ENCODE measurements at places on chromosomes 7 and 10.

GRCh38 chr10:122657255-122657654 is 42.4 kb downstream of the C10orf120 start:
- no peak for DNase-seq

DNA sequence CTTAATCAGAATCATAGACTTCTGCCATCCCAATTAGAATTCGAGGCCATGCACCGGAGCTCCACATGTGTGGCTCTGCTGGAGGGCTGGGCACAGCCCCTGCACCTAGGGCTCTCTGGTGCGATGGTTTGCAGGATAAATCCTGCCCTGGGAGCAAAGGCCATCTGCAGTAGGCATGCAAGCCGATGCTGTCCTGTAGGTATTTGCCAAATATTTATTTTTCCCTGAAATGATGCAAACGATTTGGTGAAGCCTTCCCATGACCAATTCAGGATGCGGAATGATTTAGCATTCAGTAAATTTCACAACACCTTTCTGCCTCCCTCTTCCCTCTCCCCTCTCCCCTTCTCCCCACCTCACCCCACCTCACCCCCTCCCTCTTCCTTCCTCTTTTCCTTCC is 170.6 kb downstream of the EBF3 start:
- DNase-seq = no peak

DNA sequence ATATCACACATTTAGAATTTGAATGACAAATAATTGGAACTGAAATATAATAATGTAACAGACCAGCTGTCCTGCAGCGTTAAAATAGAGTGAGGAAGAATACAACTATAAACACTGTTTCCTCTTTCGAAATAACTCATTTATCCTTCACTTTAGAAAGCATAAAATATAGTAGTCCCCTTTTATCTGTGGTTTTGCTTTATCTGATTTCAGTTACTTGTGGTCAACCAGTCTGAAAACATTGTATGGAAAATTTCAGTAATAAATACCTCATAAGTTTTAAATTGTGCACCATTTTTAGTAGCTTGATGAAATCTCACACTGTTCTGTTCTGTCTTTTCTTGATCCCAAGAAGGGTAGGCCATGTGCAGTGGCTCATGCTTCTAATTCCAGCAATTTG is 31.7 kb downstream of the POLR1F start:
- DNase-seq = no peak

GRCh38 chr10:128950159-128950915 is 516.7 kb upstream of the MGMT start:
- DNase-seq = no peak

DNA sequence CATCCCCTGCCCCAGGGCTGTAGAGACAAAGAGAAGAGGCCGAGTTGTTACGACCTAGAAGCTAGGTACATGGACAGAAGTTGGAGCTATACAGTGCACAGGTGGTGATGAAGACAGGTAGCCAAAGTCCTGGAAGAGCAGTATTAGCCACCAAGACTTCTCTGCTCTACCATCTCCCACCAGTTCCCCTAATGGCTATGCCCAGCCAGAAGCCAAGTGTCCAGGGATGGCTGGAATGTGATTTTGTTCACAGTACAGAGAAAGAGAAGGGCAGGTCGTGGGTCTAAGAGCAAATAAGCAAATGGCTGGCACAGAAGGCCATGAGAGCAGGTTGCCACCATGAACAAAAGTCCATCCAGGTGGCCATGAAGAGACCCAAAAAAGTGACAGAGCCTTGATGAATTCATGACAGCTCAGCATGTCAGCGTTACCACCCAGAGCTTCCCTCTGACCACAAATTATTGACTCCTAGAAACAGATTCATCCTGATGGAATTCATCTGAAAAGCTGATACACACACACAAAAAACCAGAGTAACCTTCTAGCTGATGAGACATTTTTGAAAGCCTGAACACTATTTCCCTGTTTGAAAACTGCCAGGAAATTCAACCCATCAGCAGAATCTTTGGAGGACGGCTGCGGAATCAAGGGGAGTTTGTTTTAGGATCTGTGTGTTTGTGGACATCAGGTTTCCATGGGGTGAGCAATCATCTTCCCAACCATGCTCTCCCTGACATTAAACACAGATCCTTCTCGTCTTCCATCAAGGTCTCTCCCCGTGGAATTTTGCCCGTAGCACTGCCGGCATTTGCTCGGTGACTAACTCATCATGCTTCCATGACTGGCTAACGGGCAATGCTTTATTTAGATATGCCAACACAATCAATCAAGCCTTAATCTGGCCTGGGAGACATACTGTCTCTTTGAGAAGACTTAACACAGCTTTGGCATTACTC is 906.7 kb upstream of the AUTS2 start:
- DNase-seq = no peak

DNA sequence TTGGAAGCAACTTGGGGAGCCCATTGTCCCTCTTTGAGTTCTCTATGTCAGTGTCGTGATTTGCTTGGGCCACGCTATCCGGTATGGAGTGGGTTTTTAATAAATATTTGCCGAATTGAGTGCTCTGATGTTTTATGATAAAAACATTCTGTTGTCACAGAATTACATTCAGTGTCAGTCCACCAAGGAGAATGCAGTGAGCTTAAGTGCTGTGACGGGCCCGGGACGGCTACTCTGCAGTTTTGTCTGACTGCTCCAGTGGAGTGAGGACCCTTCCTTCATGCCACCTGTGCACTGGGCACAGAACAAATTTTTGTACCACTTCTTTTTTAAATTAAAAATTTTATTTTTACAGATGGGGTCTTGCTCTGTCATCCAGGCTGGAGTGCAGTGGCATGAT is 76.0 kb downstream of the CARD11 start:
- DNase-seq = no peak

DNA sequence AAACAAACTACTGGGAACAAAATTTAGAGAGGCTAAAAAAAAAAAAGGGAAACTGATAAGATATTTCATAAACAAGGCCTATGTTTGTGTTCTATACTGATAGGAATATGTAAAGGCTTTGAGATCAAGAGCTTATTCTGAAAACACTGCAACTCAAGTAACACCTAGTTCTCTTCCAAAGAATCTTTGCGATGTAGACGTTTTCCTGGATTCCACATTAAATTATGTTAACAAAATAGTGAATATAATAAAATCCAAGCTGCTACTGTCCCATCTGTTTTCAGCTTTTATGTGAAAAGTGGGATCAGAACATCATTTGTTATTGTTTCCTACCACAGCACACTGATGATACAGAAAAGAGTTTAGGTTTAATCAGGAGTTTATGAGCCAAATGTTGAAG is 53.0 kb upstream of the RNF148 start:
- no peak for DNase-seq

DNA sequence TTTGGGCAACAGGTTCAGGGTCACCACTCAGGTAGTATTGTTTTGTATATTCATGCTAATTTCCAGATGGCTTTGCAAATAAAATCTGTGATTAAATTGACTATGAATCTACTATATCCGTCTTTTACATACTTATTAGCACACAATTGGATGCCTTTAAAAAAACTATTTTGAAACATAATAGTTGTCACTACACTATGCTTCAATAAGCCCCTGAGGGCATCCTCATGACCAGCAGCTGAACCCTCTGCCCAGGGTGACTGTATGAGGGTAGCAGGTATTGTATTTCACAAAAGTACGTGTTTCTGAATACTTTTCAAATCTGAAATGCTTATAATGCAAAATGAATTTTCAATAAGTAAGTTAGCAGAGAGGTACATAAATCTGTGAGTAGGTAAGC is 97.3 kb downstream of the DNAH11 start:
- no peak for DNase-seq

GRCh38 chr7:47497367-47498096 is 84.4 kb downstream of the TNS3 start:
- DNase-seq = no peak

GRCh38 chr7:121366852-121367431 is 29.2 kb downstream of the FAM3C start:
- DNase-seq = peak; percentile 19

- no peak for DNase-seq
These were observed 51.4 kb downstream of the PCDH15 start for GRCh38 chr10:54749623-54750022.

- DNase-seq = no peak
These were observed 364.6 kb downstream of the CCSER2 start for GRCh38 chr10:84693006-84693405.

- DNase-seq = no peak
These were observed 108.5 kb downstream of the PTPRN2 start for GRCh38 chr7:158479021-158479663.

DNA sequence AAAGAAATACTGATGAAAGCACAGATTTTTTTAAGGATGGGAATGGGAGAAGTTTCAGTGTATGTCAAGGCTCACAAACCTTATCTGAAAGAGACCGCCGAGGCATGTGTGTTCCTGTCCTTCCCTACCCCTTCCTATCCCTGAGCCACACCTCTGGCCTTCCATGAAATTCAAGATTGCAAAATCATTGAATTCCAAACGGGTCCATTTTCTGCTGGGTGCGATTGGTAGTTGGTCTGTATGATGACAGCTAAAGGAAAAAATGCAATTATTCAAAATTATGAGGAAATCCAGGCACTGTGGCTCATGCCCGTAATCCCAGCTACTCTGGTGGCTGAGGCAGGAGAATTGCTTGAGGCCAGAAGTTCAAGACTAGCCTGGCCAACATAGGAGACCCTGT is 170.1 kb downstream of the ARHGAP12 start:
- DNase-seq = peak; percentile 45

- DNase-seq = no peak
These were observed 196.9 kb downstream of the GRID1 start for GRCh38 chr10:86169506-86170254.

DNA sequence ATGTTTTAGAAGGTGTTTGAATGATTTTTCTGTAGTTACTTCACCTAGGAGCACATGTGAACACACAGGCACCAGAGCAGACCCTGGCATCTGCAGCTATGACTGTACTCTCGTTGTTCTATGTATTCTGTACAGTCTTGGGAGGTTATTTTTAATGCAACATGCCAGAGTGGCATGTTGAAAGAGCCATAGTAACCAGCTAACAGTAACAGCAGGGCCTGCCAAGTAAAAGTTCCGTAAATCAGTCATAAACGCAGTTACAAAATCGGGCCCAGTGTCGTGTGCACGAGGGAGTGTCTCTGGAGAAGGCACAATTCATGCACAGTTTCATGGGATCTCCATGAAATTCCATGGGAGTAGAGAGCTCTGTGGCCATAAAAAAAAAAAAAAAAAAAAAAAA is 108.3 kb upstream of the CDK6 start:
- DNase-seq = no peak

DNA sequence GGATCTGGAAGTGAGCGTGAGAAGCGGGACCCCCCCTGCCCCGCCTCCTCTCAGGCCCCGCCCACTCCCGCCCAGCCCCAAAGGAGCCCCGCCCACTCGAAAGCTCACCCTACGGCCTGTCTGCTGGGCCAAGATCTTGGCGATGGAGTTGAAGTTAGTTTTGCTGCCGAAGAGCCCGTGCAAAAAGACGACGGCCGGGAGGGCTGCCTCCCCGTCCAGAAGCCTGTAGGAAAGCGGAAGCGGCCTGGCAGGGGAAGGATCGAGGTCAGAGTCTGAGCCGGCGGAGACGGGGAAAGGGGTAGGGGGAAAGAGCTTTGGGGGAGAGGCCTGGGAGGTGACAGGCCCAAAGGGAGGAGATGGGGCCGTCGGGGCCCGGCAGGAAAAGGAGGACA is 386 bp downstream of the ABHD11 start:
- DNase-seq = peak; percentile 87

GRCh38 chr10:8213735-8214134 is 159.2 kb downstream of the GATA3 start:
- DNase-seq = no peak

- DNase-seq = peak; percentile 52
These were observed 88.1 kb downstream of the SEPTIN14 start for GRCh38 chr7:55774327-55775050.

- no peak for DNase-seq
These were observed 99.8 kb downstream of the DYNC2I1 start for GRCh38 chr7:158955932-158956804.

DNA sequence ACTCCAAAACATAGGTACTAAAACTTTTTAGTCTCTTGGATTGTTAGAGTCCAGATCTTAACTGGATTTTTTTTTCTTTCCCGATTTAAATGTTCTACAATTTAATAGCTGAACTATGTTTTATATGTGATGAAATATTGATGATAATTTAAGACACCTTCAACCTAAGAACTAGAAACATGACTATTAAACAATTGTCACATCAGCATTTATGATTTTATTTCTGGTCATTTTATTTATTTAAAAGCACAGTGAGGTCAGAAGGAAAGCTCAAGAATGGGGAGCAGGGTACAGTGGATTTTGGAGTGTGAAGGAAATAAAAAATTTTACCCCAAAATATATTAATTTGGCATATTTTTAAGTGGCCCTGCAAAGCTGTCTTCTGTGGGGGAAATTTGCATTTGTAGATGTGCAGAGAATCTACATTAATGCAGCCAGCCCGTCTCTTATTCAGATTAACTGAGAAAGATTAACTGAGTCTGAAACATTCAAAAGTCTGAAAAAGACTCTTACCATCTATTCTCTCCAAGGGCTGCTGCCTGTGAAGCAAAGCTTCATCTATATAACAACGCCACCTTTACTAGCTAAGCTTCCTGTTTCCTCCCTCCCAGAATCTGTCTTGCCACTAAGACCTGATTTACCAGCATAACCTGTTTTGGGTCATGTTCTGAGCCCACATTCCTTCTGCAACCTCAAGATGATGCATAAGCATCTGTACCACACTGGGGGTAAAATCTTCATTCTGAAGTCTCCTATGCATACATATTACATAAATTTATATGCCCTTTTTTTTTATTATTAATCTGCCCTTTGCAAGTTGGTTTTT is 86.4 kb downstream of the TMEM106B start:
- peak; percentile 54 for DNase-seq

DNA sequence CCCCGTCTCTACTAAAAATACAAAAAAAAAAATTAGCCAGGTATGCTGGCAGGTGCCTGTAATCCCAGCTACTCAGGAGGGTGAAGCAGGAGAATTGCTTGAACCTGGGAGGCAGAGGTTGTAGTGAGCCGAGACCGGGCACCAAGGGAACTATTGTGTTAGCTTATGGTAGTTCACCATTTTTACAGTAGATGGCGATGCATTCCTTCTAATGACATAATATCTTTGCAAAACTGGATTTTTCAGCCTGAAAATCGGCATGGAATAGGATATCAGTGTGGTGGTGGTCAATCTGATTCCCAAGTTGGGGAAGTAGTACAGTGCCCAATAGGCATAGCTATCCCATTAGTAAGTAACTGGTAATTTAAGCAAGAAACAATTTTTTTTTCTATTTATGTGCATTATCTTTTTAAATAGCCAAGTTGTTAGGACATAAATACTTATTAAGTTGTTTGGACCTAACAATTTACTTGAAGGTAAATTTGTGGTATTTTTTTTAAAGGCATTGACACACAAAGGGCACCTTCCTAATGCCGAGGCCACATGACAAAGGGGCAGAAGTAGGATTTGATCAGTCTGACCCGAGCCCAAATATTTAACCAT is 17.6 kb upstream of the IMPDH1 start:
- peak; percentile 39 for DNase-seq
